ENCODE measurements at places on chromosomes 4 and X.

DNA sequence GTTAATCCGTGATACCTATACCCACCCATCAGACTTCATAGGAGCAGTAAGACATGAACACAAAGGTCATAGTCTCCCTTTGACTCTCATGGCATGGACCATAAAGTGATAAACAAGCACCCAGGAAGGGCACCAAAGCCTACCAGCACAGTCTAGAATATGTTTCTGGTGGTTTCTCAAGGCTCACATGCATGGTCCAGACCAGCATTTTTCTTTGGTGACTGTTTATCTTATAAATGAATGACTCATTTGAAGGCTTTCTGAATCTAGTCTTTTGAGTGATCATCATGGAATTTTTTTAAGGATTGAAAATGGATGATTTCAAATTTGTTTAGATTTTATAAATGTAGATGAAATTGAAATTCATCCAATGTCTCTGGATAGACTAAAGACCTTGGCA, 32.0 kb upstream of the AMELX start:
- peak; percentile 15 for DNase-seq

DNA sequence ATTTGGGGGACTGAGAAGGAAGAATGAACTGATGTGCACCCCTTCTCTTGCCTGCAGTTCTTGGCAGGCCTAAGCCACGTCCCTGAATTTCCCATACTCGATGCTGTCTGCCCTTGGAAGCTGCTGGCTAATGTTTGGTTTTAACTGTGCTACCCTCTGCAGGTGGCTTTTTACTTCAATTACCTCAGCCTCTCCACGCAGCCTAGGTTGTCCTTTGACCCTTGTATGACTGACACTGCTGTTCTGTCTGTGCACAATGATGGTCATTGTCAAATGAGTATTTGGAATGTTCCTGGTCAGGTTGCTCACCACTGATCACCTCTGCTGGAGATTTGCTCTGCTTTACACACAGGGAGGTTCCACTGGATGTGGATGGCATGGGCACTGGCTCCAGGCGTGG, 137.1 kb downstream of the ZNF518B start:
- DNase-seq: no peak

GRCh38 chr4:56077676-56078075, 128.9 kb downstream of the CEP135 start:
- no peak for DNase-seq

- no peak for DNase-seq
Measured at GRCh38 chr4:8207314-8207713, 8.2 kb downstream of the SH3TC1 start.

DNA sequence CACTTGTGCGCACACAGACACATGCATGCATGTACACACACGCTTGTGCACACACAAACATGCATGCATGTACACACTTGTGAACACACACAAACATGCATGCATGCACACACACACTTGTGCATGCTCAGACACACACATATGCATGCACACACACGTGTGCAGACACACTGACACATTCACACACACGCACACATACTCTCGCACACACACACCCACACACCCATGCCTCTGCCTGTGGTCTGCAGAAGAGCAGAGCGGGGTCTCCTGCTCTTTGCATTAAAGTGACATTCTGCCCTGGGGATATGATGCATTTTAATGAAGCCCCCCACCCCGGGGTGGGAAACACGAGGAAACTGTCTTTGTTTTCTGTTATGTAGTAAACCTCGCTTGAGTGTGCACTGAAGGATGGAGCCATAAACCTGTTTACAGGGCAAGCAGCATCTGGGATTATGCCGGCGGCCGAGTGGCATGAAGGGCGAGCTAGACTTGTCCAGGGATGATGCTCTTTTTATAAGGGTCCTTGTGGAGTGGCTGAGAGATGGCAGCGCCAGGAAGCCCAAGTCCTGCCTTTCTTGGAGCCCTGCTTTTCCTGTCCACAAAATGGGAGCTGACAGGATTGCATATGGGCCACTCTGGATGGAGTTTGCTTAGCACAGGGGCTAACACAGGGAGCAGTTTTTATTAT, 17.8 kb downstream of the PSAPL1 start:
- no peak for DNase-seq

DNA sequence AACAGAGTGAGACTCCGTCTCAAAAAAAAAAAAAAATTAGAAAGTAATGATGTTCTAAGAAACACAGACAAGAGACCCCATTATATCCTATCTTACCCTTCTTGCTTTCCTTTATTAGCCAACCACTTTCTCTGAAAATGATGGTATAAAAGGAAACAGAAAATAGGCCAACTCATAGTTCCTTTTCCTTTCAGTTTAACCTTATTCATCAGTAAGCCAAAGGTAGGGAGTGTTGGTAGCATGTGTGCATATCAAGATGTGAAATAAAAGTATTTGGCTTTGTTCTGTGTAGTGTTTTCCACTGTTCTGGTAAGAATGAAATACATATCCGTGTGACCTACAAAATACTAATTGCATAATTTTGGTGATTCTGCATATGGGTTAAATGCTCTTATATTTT, 266.6 kb downstream of the ZNF674 start:
- DNase-seq: no peak

GRCh38 chr4:76160355-76160754, 12.2 kb upstream of the NUP54 start:
- no peak for DNase-seq

GRCh38 chr4:118037955-118038354, 3.7 kb downstream of the NDST3 start:
- DNase-seq: no peak

DNA sequence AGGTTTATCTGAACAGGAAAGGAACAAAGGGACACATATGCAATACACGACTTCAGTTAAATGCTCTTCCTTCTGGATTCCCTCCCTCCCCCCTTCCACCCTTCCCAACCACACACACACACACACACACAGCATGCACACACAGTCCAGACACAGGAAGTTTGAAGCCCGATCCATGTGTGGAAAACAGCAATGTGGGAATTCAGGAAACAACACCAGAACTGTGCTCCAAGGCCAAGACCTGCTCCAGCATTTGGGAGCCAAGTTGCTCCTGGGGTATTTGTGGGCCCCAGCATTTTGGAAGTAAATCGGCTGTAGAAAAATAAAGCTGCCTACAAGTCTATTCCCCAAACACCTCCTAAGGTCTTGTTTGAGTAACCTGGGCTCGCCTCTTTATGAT, 5.6 kb upstream of the AMOT start:
- DNase-seq: no peak

- DNase-seq: no peak
Measured at GRCh38 chr4:174284487-174284886, 776 bp downstream of the CEP44 start.

DNA sequence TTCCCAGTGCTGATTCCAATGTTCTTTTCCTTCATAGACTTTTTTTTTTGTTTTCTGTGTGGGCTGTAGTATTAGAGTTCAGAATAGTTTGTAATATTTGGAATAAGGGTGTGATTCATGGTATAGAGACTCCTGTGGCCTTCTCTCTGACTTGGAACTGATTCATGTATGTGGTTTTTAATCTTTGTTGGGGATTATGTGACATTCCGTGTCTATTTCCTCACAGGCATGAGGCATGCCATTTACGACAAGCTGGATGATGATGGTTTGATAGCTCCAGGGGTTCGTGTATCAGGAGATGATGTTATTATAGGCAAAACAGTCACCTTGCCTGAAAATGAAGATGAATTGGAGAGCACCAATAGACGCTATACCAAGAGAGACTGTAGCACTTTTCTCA, 44.4 kb downstream of the POLR2B start:
- peak; percentile 70 for DNase-seq

GRCh38 chrX:115372152-115372551, 82.6 kb downstream of the LUZP4 start:
- peak; percentile 31 for DNase-seq

DNA sequence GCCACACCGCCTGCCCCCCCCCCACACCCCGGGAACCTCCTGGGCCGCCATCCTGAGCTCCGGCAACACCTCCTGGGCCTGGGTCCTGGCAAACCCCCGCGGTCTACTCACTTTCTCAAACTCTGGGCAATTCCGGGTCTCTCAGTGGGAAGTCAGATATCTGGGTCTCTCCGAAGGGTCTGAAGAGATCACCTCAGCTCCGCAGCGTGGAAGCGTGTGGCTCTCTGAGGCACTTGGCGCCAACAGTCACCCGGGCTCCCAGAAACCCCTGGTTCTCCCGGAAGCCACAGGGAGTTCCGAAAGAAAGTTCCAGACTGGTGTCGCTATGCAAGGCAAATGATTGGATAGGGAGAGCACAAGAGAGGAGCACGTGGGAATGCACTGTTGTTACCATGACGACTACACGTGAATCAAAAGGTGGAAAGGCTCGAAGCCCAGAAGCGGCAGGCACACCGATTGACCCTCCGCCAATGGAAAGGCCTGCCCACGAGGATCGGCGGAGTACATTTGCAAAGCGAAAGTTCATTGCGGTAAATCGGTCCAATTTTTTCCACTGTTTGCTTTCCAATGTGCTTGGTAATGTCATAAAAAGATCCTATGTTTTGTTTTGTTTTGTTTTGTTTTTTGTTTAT, at the start of gene PNMA6E:
Gene PNMA6E, minus strand, starts transcription at position 218 of the 632 bp plus-strand sequence. CDS start 2,501 bp downstream, outside the sequence.
- DNase-seq: no peak

- no peak for DNase-seq
Measured at GRCh38 chr4:149766135-149766534, 49.5 kb downstream of the IQCM start.

GRCh38 chrX:10050481-10050880, 83.3 kb downstream of the CLDN34 start:
- DNase-seq: no peak

- no peak for DNase-seq
Measured at GRCh38 chr4:151566053-151566452, 157.1 kb downstream of the FHIP1A start.

- DNase-seq: peak; percentile 56
Measured at GRCh38 chr4:158322109-158322508, 111.8 kb downstream of the TMEM144 start.

DNA sequence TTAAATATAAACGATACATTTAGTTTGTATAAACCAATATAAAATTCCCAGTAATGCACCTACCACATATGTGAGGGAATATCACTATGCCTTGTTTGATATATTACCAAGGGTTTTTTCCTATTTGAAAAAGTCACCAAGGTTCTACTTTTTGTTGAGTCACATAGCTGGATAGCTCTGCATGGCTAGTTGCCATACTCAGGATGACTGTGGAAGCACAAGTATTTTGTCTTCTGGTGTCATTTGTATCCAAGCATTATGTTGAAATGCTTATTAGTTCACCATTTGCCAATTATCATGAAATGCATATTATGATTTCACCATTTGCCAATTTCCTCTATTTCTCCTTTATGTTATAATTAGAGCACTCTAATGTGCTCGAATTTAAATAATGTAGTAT, 162.7 kb upstream of the TTC29 start:
- peak; percentile 7 for DNase-seq

DNA sequence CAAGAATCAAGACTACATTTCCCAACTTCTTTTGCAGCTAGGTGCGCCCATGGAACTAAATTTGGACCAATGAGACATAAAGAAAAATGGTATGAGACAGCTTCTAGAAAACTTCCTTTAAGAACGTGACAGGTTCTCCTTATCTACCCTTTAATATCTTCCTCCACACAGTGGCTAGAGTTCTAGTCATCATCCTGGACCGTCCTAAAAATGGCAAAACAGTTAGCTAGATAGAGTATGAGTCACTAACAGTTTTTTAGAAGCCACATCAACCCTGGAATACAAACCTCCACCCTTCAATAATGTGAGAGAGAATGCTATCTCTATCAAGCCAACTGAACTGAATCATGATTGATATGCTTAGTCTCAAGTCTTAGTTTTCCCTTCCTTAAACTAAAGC, 267.9 kb upstream of the SLC7A11 start:
- no peak for DNase-seq

GRCh38 chr4:16126714-16127113, 42.9 kb upstream of the PROM1 start:
- no peak for DNase-seq

DNA sequence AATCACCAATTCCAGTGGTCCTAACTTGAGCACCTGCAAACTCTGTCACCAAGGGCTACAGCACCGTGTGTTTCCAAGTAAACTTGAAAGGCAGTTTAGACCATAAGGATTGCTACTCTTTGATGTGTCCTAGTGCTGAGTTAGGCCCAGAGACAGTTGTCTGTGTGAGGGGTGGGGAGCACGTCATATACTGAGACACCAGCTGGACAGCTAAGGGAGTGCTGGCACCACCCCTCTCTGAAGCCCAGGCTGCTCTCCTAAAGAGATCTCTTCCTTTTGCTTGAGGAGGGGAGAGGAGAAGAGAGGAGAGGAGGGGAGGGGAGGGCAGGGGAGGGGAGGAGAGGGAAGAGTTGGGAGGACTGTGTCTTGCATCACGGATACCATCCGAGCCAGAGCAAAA, 218.7 kb upstream of the TACR3 start:
- DNase-seq: no peak

- DNase-seq: no peak
Measured at GRCh38 chr4:173526027-173526482, 4.0 kb downstream of the HAND2 start.

- DNase-seq: no peak
Measured at GRCh38 chrX:10612215-10612614, 8.2 kb downstream of the MID1 start.

- no peak for DNase-seq
Measured at GRCh38 chr4:26093551-26093950, 179.5 kb downstream of the SMIM20 start.

- DNase-seq: no peak
Measured at GRCh38 chr4:150768497-150768896, 186.5 kb downstream of the MAB21L2 start.

DNA sequence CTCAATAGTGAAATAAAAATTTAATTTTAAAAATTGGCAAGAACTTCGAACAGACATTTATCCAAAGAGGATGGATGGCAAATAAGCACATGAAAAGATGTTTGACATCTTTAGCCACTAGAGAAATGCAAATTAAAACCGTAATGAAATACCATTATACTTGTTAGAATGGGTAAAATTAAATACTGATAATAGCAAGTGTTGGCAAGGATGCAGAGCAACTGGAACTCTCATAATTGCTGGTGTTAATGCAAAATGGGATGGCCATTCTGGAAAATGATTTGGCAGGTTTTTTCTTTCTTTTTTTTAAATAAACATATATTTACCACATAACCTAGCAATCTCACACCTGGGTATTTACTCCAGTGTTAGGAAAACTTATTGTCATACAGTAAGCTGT, 51.7 kb downstream of the HERC3 start:
- no peak for DNase-seq

DNA sequence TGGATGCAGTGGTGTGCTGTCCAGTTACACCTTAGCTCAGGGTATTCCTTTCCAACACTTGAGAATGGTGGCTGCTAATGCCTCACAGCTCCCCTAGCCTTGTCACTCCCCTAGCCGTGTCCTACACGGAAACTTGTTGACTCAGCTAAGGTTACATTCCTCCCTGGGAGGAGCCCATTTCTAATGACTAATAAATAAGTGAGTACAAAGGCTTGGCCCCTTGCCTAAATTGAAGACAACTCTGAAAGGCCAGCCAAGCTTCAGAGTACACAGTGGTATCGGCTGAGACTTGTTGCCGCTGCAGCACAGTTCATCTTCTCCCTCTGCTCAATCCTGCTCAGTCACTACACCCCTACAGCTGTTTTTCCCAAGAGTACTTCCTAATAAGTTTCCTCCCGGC, 21.2 kb upstream of the SLC25A31 start:
- DNase-seq: no peak

Measured in GM04504 (cell line).